Amniotic stem cell (primary cell): ENCODE measurements at places on chromosomes 7 and 10.

DNA sequence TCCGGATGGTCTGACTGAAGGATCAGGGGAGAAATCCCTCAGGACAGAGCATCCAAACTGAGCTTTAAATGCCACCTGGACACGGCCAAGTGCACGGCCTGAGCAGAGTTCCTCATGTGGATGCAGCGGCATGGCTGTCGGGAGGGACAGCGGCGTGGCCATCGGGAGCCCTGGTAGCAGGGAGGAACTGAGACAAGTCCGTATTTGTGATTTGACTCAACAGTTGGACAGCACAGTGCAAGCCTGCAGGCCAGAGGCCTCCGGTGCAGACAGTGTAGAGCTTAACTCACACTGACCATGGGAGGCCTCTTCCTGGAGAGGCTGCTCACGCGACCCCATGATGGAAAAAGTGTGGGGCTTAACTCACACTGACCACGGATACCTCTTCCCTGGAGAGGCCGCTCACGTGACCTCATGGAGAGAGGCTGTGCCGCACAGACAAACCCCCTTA, 207.4 kb downstream of the DIP2C start:
- DNase-seq = no peak

- peak; percentile 55 for DNase-seq
Measured at GRCh38 chr7:128904381-128905197, 5.9 kb downstream of the KCP start.

DNA sequence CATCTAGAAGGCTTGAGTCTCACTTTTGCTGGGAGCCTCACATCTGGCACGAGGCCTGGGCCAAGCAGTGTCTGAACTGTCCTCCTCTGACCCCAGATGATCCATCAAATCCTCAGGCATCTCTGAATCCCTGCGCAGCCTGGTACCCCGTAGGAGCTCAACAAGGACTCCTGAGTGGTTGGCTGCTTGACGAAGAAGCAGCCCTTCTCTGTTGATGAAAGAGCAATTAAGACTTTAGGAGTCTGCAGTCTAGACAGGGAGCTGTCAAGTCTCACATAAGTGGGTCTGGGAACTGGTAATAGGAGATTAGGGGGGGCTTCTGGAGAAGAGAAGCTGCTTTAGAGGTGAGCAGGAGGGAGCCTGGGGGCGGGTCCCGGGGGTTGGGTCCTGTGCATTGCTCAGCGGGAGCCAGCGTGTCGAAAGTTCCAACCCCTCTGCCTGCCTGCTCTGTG, 326.0 kb downstream of the RPS24 start:
- DNase-seq = no peak

GRCh38 chr7:116249969-116250553, 39.7 kb downstream of the TES start:
- DNase-seq = no peak

- no peak for DNase-seq
Measured at GRCh38 chr7:139242741-139243281, 11.8 kb downstream of the UBN2 start.

DNA sequence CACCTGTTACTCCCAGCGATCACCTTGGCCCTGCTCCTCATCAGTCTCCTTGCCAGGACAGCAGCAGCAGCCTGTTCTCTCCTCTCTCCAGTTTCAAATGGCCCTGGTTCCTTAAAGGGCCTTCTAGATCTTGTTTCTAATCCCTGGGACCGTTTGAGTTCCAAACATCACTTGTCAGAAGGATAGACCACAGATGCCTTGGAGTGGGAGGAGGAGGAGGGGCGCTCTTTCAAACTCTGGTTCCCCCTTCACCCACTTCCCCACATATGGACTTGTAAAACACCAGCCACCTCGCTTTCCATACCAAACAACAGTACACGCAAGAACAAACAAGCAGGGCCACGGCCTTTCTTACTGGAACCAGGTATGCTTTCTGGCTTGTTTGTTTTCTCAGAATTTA, 104.8 kb downstream of the PLXNA4 start:
- no peak for DNase-seq

DNA sequence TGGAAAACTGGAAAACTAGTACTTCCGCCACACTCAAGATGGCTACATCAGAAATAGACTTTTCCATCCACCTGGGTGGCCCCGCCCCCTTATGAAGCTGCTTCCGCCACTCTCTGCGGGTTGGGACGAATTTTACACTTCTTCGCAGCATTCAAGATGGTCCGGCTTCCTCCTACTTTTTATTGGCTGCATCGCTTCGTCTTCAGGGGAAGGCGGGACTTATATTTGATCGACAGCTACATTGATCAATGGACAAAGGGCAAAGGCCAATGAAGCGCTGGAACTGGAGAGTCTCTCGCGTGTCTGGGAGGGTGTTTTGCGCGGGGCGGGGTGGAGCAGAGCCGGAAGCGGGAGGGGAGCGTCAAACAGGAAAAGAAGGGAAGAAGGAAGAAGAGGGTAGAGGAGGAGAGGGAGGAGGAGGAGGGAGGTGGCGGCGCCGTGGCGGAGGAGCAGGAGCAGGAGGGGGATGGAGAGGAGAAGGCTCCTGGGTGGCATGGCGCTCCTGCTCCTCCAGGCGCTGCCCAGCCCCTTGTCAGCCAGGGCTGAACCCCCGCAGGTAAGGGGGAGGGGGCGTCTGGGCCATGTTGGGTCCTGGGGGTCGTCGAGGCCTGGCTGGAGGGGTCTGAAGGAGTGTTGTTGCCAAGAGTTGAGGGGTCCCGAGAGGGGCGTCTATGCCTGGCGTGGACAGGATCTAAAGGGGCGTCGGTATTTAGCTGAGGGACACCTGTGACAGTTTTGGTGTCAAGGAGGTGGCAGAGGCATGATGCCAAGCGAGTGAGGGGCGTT, at the start of gene WBP1L:
Gene WBP1L, plus strand, starts transcription at position 361 of the 786 bp plus-strand sequence. Its CDS starts 106 bp downstream, at position 467.
- DNase-seq = peak; percentile 98

DNA sequence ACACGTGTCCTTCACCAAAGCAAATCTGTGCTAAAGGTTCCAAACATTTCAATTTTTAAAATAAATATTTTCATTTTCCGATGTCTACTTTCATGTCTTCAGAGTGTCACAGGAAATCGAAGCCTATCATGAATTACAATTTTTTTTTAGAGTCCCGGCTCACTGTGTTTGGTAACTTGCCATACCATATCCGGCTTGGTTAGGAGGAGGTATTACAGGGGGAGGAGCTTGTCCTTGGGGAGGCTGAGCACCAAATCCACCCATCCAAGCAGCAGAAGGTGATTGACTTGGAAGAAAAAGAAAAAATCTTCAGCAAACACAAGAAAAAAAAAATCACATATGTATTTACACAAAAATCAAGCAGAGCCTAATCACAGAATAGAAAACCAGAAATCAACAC, 21.3 kb downstream of the TIAL1 start:
- DNase-seq = no peak

- peak; percentile 68 for DNase-seq
Measured at GRCh38 chr7:5591278-5591874, 167.7 kb upstream of the TNRC18 start.

GRCh38 chr10:102342458-102342857, 53.0 kb upstream of the NFKB2 start:
- DNase-seq = no peak

GRCh38 chr10:11877591-11877905, 54.4 kb downstream of the PROSER2 start:
- no peak for DNase-seq

- no peak for DNase-seq
Measured at GRCh38 chr7:19617901-19618300, 90.9 kb downstream of the POLR1F start.

DNA sequence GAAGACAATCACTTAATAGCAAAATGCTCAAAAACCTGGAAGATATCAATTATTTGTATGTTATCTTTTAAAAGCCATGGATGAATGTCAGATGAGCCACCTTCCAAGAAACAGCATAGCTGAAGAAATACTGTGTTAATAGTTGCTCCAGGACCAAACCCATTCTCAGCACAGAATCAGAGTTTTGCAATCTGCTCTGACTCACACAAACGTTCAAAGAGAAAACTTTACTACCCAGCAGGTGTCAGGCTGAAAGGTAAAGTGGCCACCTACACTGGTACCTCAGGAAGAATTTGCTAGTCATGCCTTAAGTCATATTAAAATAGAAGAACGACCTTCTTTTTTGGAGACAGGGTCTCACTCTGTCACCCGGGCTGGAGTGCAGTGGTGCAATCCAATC, 526.5 kb downstream of the PARD3 start:
- DNase-seq = no peak

- no peak for DNase-seq
Measured at GRCh38 chr10:70106958-70107791, 25.4 kb downstream of the AIFM2 start.

DNA sequence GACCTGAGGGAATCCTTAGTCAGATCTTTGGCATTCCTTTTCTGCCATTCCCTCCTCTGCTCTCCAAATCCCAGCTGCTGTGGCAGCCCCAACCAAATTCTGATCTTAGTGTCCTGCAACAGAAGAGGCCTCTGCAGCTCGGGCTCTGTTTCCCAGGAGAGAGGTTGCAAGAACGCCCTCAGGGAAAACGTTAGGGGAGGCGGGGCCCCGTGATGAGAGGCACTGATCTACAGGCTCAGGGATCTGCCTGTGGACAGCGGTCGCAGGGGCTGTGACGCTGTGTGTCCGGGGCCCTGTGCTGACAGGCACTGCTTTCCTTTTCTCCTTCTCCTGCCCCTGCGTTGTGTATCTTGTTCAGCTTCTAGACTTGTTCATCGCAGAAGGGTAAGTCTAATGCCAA, 57.3 kb upstream of the DPYSL4 start:
- DNase-seq = no peak

DNA sequence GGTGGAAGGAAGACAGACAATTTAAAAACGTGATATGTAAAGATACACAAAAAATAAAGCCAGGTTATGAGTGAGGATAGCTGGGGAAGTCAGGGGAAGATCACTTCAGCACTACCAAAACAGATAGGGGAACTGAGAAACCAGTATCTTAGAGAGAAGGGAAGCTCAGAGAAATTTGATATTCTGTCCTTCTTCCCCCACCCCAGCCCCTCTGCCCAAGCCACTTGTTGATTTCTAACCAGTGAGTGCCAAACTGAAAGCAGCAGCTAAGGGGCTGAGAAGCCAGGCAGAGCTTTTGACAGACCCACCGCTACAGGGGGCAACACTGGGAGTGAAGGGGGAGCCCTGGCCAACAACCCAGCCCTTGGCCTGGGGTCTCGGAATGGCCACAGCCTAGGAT, 9.1 kb upstream of the SLC29A3 start:
- no peak for DNase-seq

DNA sequence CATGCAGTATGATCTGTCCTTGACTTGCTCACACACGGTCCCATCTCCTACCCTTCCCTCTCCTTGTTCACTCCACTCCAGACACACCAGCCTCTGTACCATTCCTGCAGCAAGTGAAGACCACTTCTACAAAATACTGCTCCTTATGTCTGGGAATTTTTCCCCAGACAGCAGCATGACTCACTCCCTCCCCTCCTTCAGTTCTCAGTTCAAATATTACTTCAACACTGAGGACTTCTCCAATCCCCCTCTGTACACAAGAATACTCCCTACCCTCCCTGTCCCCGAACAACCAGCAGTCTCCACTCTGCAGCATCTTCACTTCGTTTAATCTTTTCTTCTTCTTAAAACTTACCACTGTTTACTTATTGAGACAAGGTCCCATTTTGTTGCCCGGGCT, 474.0 kb downstream of the GPAM start:
- DNase-seq = no peak

- no peak for DNase-seq
Measured at GRCh38 chr7:54076616-54077015, 465.6 kb upstream of the VSTM2A start.

DNA sequence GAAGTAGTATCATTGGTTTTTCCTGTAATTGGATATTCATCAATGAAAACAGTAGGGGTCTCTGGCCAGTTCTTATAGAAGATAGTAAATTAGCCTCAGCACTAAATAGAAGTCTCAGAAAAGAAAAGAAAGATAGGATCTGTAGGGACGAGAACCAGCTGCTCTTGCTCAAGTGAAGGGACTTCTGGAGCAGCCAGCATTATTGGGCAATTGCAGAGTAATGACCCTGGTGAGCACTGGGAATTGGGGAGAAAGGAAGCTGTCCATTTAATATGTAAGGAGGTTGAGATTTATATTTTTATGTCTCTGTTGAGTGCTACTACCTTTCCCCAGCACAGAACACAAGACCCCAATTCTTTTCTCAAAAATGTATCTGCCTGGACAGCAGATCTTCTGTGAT, 61.2 kb upstream of the WNT16 start:
- no peak for DNase-seq

GRCh38 chr10:98363220-98363619, 51.8 kb downstream of the PYROXD2 start:
- DNase-seq = no peak

DNA sequence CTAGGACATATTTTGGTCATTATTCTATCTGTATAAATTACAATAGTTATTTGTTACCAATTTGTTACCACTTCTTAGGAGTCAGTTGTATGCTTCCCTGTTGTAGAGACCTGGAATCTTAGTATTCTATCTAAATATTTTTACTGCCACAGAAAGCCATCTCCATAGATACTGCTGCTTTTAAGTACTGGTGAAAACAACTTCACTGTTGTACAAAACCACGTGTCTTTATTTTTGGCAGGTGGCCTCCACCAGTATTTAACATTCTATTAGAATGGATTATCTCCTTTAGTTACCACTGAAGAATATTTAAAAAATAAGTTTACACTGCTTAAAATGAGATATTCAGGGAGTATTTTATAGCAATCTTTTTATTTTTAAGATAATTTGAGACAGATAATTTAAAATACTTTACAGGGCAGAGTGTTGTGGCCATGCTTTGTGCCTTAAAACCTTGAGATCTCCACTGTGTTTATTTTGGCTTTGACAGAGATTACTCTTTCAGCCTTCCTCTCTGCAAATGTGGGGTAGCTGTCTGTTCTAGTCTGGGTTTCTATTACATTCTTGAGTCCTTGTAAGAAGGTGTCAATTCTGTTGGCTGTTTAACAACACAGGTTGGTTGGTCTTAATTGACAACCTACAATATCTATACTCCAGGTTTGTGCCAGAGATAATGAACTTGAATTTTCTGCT, 185.6 kb downstream of the LRRC4 start:
- DNase-seq = no peak
